ENCODE measurements at places on chromosomes 2 and 18.

DNA sequence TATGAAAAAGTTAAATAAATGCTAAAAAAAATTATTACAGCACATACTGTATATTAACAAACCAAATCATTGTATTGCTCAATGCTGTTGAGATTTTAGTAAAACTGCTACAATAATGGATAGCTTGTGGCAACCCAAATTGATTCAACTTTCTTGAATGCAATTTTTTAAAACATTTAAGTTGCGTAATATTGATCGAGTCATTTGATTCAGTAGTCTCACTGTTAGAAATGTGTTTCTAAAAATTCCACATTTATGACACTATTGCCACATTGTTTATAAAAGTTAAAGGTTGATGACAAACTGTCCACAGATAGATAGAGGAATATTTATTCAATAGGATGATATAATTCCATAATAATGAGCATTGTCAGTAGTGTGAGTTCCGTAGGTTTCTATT, 640.7 kb upstream of the CRIM1 start:
- no peak for DNase-seq

GRCh38 chr2:200405599-200406298, 99.3 kb downstream of the SPATS2L start:
- peak; percentile 47 for DNase-seq

GRCh38 chr2:46490521-46491141, 11.3 kb downstream of the TMEM247 start:
- DNase-seq: no peak

- DNase-seq: no peak
These were observed 510.5 kb upstream of the TNP1 start for GRCh38 chr2:217370391-217370790.

- peak; percentile 93 for DNase-seq
These were observed 9.4 kb upstream of the ZNF512 start for GRCh38 chr2:27573452-27573851.

GRCh38 chr2:174328114-174328960, 6.4 kb upstream of the SP9 start:
- no peak for DNase-seq

GRCh38 chr2:1818404-1818803, 74.1 kb upstream of the PXDN start:
- no peak for DNase-seq

DNA sequence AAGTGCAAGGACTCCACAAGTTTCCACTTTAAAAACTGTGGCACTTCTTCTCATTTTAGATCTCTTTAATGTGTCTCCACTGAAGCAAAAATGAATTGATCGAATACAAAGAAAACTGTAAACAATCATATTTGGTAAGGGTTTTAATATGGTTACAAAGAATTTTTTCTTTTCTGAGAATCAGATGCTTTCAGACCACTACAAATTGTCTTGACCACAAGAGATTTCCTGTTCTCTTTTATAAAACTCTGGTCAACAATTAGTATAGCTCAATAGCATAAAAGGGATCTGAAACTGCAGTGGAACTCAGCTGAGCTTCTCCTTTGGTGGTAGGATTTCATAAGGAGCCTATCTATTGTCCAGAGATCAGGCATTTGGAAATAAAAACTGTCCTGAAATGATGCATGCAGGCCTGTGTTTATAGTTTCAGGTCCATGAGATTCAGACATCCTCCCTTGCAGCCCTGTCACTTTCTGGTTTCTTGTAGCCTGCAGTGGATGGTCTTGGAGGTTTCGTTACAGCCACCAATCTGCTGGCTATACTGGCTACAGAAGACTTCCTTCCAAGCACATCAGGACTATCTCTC, 120.0 kb downstream of the DOCK10 start:
- DNase-seq: no peak

- DNase-seq: no peak
These were observed 726 bp downstream of the C2orf69 start for GRCh38 chr2:199911877-199912161.

GRCh38 chr2:239399921-239400595, 762 bp downstream of the HDAC4 start:
- DNase-seq: no peak

DNA sequence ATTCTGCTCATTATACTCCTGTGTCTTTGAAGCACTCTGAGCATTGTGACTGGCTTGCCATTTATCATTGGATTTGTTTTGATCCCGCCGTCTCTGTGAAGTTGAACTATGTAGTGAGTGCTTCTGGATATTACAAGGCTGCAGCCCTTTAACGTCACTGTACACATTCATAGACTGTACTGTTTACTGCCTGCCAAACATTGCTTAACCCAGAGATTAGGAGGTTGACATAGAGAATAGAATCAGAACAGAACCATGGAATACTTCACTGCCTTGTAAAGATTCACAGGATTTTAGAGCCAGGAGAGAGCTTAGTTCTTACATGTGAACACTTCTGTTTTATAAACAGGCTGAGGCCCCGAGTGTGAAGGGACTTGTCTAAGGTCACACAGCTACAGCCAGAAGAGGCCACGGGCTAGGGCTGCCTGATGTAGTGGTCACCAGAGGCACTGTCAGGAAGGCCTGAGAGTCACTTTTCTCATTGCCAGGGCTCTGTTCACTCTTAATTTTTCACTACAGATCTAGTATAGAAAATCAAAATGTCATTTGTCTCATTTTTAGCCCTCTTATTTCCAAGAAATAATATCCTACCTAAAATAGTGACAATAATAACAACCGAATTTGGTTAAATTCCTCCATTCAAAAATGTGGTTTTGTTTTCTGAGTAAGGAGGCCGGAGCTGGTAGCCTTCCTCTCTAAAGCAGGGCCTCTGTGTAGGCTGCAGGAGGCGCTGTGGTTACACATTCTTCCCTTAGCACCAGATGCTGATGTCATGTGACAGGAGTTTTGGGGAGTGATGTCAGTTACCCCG, 87.9 kb downstream of the UGGT1 start:
- peak; percentile 67 for DNase-seq

- DNase-seq: no peak
These were observed 35.7 kb upstream of the HPCAL1 start for GRCh38 chr2:10267036-10267435.

- no peak for DNase-seq
These were observed 845 bp upstream of the MYCN start for GRCh38 chr2:15939556-15939853.

- DNase-seq: peak; percentile 96
These were observed at the start of gene TIA1 for GRCh38 chr2:70248181-70248847. Gene TIA1 (minus strand): TSS chr2:70248628. CDS start chr2:70248430, 198 bp downstream.

DNA sequence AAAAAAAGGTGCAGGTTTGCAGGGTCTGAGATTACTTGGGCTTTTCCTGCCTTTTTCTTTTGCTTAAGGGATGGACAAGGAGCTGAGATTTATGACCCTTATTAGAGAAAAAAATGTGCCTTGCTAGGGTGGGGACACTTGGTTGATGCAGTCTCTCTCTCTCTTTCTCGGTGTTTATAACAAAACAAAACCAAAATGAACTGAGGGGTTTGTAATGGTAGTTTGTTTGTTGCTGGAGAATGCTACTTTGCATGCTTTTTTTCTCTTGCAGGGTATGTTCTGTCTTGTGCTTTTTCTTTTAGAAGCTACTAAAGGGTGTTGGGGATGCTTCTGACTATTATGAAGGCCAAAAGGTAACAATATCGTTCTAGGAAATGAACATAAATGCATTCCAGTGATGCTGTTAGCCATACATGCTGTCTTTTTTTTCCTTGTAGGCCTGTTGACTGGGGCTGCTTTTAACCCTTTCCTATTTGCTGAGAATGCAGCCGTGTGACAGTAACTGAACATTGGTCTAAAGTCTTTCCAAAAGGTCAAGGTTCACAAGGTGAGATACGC, 435 bp downstream of the ZNF532 start:
- no peak for DNase-seq

- no peak for DNase-seq
These were observed 135.6 kb upstream of the ALKAL2 start for GRCh38 chr2:423479-423878.

GRCh38 chr2:148298196-148298595, 277.3 kb downstream of the MBD5 start:
- no peak for DNase-seq

- DNase-seq: no peak
These were observed 112.0 kb downstream of the EXOC6B start for GRCh38 chr2:72713857-72714256.

DNA sequence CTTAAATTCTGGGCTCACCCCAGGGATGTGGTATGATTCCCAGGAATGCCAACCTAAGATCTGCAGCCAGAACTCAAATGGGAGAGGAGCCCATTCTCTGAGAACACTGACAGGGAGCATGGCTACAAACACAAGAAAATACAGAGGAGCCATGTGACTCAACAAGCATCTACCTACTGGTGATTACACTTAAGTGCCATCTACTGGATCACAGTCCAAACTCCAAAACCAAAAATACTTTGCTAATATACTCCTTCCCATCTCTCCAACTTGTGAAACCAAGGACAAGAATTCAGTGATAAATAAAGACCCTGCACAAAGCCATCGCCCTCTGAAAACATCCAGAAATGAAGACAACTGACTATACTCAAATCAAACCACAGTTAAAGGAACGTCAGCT, 116.9 kb downstream of the NR4A2 start:
- no peak for DNase-seq

- DNase-seq: no peak
These were observed 68.2 kb downstream of the TMEM17 start for GRCh38 chr2:62437785-62438184.

DNA sequence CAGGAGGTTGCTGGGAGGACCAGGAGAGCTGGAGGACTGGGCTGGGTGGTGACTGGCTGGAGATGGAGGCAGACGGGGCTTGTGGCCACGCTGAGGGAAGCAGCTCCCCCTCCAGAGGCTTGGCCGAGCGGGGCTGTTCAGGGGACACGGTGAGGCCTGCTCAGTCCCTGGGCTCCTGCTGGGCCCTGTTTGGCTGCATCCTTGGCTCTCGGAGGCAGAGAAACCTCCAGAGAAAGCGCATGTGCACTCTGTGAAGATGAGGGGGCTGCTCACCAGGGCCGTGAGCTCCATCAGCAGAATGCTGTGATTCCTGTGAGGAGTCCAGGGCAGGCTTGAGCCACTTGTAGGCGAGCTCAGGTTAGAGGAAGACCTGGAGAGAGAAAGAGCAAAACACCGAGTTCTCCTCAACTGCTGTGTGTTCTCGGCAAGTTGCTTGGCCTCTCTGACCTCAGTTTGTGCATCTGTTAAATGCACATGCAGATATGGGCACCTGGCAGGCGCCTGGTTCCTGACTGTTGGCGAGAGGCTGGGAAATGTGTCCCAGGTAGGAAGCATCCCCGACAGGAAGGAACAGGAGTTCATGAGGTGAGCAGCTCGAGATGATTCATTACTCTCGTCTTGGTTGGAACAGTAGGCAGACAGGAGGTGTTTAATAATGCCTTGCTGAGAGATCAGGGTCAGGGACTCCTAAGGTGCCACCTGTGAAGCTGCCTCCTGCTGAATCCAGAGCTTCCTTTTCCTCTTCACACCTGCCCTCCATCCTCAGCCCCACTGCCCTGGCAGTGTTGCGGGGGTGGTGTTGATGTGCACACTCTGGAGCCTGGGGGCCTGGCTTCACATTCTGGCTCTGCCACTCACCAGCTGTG, 941 bp downstream of the ZAP70 start:
- DNase-seq: no peak

GRCh38 chr2:16908656-16909055, 243.0 kb upstream of the CYRIA start:
- DNase-seq: no peak

DNA sequence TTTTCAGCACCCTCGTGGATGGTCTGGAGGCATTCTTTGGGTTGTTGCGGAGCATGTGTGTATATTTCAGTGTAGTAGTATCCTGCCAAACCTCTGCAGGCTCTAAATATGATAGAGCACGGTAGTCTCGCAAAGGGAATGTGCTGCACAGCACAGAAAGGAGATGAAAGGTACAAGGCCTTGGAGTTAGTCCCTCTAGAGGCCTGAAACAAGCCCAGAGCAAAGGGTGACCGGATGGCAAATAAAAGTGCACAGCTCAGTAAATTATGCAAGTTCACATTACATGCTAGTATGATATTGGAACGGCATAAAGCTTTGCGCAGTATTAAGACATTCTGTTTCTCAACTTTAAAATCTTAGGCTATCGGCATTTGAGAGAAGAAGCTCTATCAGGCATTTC, 294.5 kb upstream of the REV1 start:
- DNase-seq: no peak

- DNase-seq: no peak
These were observed 25.9 kb upstream of the GPR55 start for GRCh38 chr2:230950874-230951339.

GRCh38 chr2:134539981-134540380, 178.8 kb downstream of the TMEM163 start:
- no peak for DNase-seq

Data from AG04450 (cell line).